ENCODE measurements at places on chromosomes 11 and 22. TPM values are rescaled to one million over a fixed set of nuclear protein-coding genes. Genes with fewer than 3 reads are reported as not detected.

- no peak for DNase-seq
These were observed 11.8 kb upstream of the KCNE3 start for GRCh38 chr11:74478877-74479731.

Gene PKDREJ
- total RNA-seq, result not detected

GRCh38 chr22:40641269-40641668, 4.8 kb upstream of the MRTFA start:
- no peak for DNase-seq

GRCh38 chr11:61983419-61983818, 16.0 kb upstream of the FTH1 start:
- DNase-seq, result peak; percentile 63

GRCh38 chr11:57340039-57340615, 2.0 kb downstream of the P2RX3 start:
- peak; percentile 40 for DNase-seq

Gene PAMR1
- total RNA-seq, result 12.4 TPM

- no peak for DNase-seq
These were observed 57.0 kb upstream of the BIRC3 start for GRCh38 chr11:102260241-102260640.

Gene ASCC2
- total RNA-seq, result 31.5 TPM

GRCh38 chr11:20563866-20564265, 35.5 kb upstream of the SLC6A5 start:
- DNase-seq, result no peak

- DNase-seq, result no peak
These were observed 26.2 kb downstream of the IGHMBP2 start for GRCh38 chr11:68929706-68930570.

DNA sequence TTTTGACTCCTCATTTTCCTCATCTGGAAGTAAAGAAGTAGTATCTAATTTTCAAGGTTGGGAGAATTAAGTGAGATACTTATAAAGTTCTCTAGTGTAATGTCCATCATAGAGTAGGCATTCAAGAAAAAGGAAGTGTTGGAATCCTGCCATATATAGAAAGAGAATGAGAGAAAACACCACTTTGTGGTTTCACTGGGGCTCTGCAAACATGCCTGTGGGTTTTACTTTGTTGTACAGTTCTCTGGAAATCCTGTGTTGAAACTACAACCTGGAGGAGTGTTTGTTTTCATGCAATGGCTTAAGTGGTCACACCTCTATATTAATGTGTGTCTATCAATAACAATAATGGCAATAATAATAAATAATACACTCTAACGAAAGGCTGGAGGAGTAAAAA, 741.7 kb downstream of the NELL1 start:
- no peak for DNase-seq

Gene HBB
- total RNA-seq, result 61.2 TPM

All from left ventricle myocardium superior (tissue), 1 donor.